Activated gamma-delta T cell treated with Interleukin-2 at 50 U/mL for 16 hours (primary cell): ENCODE measurements at places on chromosomes 2 and 18.

- DNase-seq, result no peak
Measured at GRCh38 chr18:49257609-49258008, 202.8 kb downstream of the DYM start.

DNA sequence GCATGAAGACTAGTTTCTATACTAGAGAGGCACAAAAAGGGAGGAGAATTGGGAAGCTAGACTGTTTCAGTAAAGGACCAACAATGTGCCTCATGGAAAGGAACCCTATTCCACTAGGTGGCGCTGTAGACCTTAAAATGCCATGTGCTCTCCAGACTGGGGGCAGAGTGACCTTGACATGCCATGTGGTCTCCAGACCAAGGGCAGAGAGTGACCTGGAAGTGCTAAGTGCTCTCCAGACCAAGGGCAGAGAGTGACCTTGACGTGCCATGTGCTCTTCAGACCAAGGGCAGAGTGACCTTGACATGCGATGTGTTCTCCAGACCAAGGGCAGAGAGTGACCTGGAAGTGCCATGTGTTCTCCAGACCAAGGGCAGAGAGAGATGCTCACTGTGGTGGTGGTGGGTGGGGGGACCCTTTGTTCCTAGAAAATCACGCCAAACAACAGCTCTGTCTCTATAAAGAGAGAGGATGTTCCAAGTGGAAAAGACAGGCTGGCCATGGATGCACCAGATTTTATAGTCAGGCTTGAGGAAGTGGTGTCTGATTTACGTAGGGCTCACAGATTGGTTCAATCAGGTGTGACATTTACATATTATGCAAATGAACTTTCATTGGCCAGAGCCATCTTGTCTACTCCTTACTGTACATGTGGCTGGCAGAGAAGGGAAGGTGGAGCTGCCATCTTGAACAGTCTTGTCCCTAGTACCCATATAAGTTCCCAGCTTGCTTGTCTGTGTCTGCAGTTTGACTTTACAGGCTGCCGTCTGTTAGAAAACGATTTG, 344.0 kb upstream of the DDX18 start:
- DNase-seq, result no peak

GRCh38 chr2:68749345-68749744, 14.7 kb downstream of the ARHGAP25 start:
- no peak for DNase-seq

GRCh38 chr2:46913471-46914381, 1.9 kb downstream of the MCFD2 start:
- DNase-seq, result no peak

DNA sequence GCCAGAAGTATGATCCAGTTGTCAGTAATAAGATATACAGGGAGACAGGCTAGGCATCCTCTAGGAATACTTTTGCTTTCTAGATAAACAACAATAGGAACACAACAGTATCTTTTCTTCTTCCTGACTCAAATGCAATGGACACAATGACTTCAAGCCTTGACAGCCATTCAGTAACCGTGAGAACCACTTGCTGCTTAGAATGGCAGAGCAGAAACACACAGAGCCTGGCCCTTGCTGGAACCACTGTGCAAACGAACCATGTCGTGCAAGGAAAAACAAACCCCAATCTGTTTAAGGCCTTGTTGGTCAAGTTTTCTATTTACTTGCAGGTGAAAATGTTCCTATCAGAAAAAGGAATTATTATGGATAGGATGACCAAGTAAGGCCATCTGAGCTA, 18.8 kb downstream of the TRIP12 start:
- DNase-seq, result no peak

- no peak for DNase-seq
Measured at GRCh38 chr2:30747206-30747605, 60.0 kb downstream of the CAPN13 start.

GRCh38 chr18:63477968-63478367, 1.2 kb downstream of the SERPINB5 start:
- DNase-seq, result no peak

DNA sequence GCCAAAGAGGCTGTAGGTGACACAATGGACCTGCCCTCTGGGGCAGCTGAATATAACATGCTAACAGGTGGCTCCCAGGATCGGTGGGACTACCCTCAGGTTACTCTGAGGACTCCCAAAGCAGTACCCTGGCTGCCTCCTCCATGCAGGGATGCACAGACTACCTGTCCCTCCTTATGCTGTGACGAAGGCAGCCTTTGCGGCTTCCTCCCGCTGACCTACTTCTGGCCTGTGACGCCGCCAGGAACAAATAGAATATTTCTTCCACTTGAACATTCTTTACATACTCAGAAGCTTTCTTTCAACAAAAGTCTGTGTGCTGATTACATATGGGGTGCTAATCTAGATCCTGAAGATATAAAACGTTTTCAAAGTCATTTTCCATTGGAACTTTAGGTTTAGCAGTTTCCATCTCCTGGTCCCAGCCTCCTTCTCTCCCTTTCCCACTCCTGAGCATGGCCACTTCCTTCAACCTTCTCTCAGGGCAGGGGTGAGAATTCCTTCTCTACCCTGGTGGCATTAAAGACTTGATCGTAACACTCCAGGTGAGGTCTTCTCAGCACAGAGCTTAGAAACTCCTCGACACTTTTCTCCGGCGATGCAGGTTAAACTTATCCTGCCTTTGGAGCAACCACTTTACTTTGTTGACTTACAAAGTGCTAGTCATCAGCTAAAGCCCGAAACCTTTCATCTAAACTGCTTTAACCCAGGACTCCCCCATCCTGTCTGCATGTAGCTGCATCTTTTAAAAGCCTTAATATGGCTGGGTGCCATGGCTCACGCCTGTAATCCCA, 58.9 kb upstream of the STK17B start:
- DNase-seq, result no peak

GRCh38 chr2:194566907-194567660, 1089.9 kb upstream of the SLC39A10 start:
- no peak for DNase-seq

DNA sequence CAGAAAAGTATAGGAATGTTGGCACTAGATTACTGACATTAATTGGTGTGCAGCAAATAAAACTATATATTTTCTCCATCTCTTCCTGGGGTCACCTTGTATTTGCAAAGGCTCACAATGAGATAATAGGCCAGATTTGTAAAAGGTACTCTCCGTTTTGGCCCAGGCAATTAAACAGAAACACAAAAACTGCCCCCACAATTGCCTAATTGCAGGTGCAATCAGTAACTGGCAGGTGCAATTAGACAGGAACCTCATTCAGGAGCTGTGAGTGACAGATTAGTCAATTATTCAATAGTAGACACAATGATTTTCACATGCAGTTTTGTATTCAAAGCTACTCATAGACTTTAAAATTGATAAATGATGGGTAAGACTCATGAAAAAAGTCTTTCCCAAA, 451.4 kb upstream of the ID2 start:
- no peak for DNase-seq

DNA sequence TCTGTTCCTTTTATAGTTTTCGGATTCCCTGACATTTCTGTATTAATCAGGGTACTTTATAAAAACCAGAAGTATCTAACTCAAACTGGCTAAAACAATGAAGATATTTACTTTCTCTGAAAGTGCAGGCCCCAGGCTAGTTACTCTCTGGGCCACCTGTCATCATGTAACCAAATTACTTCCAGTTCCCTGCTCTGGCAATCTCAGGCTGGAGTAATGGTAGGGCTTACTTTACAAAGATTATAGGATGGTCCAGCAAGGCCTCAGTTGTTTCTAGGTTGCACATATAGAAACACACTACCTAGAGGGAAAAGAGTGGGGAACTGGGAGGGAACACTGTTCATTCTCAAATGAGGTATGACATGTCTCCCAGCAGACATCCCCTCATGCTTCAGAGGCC, 74.8 kb downstream of the CHST9 start:
- no peak for DNase-seq

GRCh38 chr2:222268311-222268990, 30.3 kb downstream of the PAX3 start:
- no peak for DNase-seq

DNA sequence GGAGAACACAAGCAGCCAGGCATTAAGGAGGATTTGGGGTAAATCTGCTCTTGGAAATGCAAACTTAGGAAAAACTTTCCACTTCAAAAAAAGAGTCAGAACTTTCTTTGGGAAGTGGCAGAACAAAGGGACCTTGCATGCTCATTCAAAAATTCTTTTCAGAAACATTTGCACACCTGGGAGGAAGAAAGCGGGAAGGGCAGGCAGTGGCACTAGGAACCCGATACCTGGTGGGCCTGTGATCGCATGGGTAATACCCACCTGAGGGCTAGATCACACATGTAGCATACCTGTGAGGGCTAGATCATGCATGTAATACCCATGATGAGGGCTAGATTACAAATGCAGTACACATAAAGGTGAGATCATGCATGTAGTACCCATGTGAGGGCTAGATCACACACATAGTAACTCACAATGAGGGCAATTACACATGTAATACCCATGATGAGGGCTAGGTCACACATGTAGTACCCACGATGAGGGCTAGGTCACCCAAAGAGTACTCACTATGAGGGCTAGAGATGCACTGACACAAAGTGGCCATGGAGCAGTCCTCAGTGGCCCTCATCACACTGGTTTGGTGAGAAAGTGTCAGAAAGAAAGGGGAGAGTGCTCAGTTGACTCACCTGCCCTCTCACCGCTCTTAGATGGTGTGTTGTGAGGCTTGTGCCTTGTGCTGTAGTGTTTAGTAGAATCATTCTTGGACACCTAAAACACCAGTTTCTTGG, 212.5 kb downstream of the DLGAP1 start:
- no peak for DNase-seq

DNA sequence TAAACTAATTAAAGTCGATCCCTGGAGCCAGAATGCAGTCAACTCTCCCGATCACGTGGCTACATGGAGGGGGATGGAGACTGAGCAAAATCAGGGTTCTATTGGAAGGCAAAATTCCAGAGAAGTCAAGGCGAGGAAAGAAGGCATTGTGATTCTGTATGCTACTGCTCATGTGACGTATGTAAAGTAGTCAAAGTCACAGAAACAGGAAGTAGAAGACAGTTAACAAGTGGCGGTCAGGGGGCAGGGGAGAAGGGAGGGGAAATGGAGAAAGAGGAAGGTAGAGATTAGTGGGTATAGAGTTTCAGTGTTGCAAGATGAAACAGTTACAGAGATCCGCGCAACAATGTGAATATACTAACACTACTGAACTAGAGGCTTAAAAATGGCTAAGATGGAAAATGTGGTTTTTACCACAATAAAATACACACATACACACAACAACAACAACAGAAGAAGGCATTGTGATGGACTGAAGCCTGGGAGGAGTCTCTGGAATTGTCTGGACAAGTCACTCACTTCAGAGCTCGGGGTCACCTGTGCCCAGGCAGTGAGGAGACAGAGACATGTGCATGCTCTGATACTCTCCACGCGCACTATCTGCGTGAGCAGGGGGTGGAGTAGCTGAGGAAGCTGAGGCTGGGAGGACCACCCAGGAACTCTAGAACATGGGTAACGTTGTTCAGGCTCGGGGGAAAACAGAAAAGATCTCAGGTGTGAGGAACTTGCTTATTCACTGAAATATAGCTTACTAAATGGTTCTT, 89.9 kb upstream of the CDCA7 start:
- DNase-seq, result no peak

DNA sequence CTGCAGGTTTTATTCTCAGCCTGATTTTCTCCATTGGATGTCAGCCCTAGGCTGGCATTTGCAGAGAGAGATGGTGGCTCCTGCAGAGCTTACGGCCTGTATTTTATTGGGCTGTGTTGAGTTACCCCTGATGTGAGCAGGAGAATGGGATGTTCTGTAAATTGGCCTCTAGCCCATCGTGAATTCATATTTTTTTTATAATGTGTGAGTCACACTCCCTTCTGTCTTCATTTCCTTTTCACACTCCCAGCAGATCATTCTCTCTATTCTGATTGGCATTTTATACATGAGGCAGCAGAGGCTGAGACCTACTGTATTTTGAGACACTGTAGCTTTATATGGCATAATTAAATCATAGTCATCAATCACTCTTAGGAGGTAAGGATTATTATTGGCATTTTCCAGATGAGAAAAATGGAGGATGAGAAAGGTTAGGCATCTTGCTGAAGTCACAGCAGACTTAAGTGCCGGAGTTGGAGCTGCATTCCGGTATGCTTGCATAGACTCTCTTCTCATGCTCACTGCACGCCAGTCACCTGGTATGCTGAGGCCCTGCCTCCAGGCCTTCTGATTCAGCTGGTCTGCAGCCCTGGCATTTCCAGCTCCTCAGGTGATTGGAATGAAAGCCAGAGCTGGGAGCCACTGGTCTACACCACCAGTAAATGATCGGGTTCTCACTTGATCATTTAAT, 142.4 kb downstream of the NEDD4L start:
- no peak for DNase-seq

DNA sequence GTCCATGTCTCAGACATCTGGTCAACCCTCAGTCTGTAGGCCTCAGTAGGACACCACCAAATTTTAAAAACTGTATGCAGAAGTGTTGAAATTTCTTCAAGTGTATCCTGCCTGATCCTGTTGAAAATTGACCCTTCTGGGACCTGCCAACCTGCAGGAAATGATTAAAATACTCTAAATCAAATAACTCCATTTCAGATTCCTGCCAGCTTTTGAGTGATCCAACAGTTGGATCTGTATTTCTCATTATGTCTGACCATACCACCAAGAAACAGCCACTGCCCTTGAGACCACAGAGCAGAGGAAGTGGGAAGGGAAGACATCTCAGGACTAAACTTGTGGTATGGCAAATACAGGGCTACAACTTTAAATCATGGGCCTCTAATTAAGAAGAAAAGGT, 113.4 kb downstream of the ANTXR1 start:
- no peak for DNase-seq

DNA sequence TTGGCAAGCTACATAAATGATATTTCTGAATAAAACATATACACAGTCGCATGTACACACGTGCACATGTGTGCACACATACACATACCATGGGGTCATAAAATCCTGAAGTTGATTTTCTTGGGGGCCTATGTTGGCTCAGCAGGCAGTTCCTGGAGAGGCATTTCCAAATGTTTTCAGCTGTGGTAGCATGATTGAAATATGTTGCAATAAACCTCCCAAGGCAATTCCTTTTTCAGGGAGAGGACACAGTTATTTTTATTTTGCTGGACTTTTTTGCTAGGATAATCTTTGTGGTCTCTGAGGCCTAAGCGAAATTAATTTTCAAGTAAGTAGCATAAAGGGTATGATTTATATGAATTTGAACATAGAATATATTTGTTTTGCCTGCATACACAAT, 126.7 kb upstream of the LTBP1 start:
- DNase-seq, result no peak

DNA sequence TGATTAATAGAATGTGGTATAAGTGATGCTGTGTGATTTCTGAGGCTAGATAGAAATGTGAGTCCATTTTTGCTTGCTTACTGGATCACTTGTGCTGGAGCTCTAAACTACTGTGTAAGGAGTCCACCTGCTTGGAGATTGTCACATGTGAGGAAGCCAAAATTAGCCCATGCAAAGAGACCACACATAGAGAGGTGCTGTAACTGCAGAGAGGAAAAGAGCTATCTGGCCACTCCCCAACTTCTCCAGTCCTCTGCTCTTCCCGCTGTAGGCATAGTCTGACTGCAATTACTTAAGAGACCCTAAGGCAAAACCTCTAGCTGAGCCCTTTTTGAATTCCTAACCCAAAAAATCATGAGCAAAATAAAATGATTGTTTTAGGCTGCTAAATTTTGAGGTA, 120.6 kb upstream of the FBXO11 start:
- DNase-seq, result no peak

GRCh38 chr2:238499731-238500580, 73.2 kb downstream of the ASB1 start:
- DNase-seq, result no peak
